ENCODE measurements at places on chromosomes 5 and 9. TPM values are rescaled to one million over a fixed set of nuclear protein-coding genes. Genes with fewer than 3 reads are reported as not detected.

FOXD4L3 gene
- polyA plus RNA-seq: not detected

PDE6A gene
- not detected for polyA plus RNA-seq

AHRR gene
- 0.26 TPM for polyA plus RNA-seq

FCHSD1 gene
- polyA plus RNA-seq: 3.9 TPM

CCDC192 gene
- not detected for polyA plus RNA-seq

MAMDC4 gene
- 23.6 TPM for polyA plus RNA-seq

TEX53 gene
- not detected for polyA plus RNA-seq

SNCAIP gene
- polyA plus RNA-seq: 25.6 TPM

TICAM2 gene
- not detected for polyA plus RNA-seq

KIF12 gene
- 0.14 TPM for polyA plus RNA-seq

GGTA1 gene
- polyA plus RNA-seq: not detected

IFNK gene
- not detected for polyA plus RNA-seq

HK3 gene
- polyA plus RNA-seq: 7.8 TPM

OBP2B gene
- not detected for polyA plus RNA-seq

MCC gene
- polyA plus RNA-seq: 4.6 TPM

ADAMTS16 gene
- 1.3 TPM for polyA plus RNA-seq

KCNV2 gene
- not detected for polyA plus RNA-seq

PIP5KL1 gene
- polyA plus RNA-seq: 5.2 TPM

CDH9 gene
- 1.7 TPM for polyA plus RNA-seq

HAVCR1 gene
- polyA plus RNA-seq: not detected

SPATA6L gene
- 0.89 TPM for polyA plus RNA-seq

GCNT4 gene
- not detected for polyA plus RNA-seq

TTC23L gene
- 5.1 TPM for polyA plus RNA-seq

PGM5 gene
- not detected for polyA plus RNA-seq

HEMGN gene
- polyA plus RNA-seq: not detected

ADCY2 gene
- polyA plus RNA-seq: 1.9 TPM

SAP30L gene
- polyA plus RNA-seq: 32.7 TPM

STPG3 gene
- polyA plus RNA-seq: not detected

HAUS6 gene
- polyA plus RNA-seq: 13.5 TPM

ACTL7A gene
- not detected for polyA plus RNA-seq

SLC4A9 gene
- not detected for polyA plus RNA-seq

LECT2 gene
- not detected for polyA plus RNA-seq

ZNF618 gene
- 7.1 TPM for polyA plus RNA-seq

SLC1A3 gene
- polyA plus RNA-seq: 1.9 TPM

ECM2 gene
- polyA plus RNA-seq: not detected

ZNF354C gene
- 6.1 TPM for polyA plus RNA-seq

ADGRD2 gene
- polyA plus RNA-seq: not detected

RLN1 gene
- not detected for polyA plus RNA-seq

MYOT gene
- polyA plus RNA-seq: not detected

SPINK7 gene
- not detected for polyA plus RNA-seq

PCDHA3 gene
- 3.0 TPM for polyA plus RNA-seq

JMY gene
- 16.1 TPM for polyA plus RNA-seq

DBH gene
- not detected for polyA plus RNA-seq

PPP3R2 gene
- not detected for polyA plus RNA-seq

ANKRA2 gene
- 70.9 TPM for polyA plus RNA-seq

GOLM1 gene
- 76.8 TPM for polyA plus RNA-seq

HTR4 gene
- polyA plus RNA-seq: not detected

AJM1 gene
- polyA plus RNA-seq: 1.5 TPM

MYO10 gene
- polyA plus RNA-seq: 3.1 TPM
